Right renal cortex interstitium (tissue), 3 donors: ENCODE measurements at places on chromosomes 12 and 14.

- DNase-seq, result no peak
These were observed 65.9 kb upstream of the FBRSL1 start for GRCh38 chr12:132423820-132424645.

DNA sequence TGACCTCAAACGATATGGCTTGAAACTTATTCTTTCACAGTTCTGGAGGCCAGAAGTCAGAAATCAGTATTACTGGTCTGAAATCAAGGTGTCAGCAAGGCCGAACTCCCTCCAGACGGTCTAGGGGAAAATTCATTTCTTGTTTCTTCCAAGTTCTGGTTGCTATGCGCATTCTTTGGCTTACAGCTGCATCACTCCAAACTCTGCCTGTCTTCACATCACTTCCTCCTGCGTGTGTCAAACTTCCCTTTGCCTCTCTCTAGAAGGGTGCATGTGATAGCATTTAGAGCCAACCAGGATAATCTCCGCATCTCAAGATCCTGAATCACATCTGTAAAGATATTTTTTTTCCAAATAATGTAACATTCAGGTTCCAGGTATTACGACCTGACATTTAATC, 62.8 kb downstream of the DENND5B start:
- DNase-seq, result no peak

DNA sequence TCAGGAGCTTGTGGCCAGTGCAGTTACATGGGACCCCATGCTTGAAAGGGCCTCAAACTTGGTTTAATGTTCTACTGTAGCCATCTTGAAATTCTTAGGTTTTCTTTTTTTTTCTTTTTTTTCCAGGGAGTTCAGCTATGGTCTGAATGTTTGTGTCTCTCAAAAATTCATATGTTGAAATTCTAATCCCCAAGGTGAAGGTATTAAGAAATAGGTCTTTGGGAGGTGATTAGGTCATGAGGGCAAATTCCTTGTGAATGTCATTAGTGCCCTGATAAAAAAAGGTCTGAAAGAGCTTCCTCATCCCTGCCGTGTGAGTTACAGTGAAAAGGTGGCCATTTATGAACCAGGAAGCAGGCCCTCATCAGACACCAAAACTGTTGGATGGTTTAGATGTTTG, 324.1 kb downstream of the C12orf75 start:
- DNase-seq, result no peak

- no peak for DNase-seq
These were observed 6.8 kb downstream of the CPNE6 start for GRCh38 chr14:24078146-24078545.

DNA sequence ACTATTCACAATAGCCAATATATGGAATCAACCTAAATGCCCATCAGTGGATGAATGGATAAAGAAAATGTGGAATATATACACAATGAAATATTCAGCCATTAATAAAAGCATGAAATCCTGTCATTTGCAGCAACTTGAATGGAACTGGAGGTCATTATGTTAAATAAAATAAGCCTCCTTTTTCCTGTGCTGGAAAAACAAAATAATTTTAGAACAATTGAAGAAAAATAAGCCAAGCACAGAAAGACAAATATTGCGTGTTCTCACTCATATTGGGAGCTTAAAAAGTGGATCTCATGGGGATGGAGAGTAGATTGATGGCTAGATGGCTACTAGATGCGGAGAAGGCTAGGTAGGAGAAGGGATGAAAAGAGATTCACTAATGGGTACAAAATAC, 6.3 kb upstream of the BTG1 start:
- DNase-seq, result no peak

DNA sequence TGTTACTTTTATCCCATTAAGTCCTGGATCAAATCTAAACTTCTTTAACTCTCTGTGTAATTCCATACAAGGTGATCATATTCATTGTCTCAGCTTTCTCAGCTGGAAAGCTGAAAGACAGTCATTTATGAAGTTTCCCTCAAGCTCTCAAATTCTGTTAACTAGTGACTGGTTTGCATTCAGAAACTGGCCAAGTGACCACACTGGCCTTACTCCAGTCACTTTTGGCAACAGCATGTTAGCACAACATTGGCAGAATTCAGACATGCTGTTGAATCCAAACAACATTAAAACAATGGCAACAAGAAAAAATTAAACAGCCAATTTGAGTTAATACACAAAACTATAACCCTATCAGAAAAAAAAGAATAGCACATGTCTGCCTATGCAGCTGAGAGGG, 343.3 kb downstream of the MDGA2 start:
- no peak for DNase-seq

GRCh38 chr14:30375296-30375892, 183.6 kb upstream of the G2E3 start:
- DNase-seq, result no peak

DNA sequence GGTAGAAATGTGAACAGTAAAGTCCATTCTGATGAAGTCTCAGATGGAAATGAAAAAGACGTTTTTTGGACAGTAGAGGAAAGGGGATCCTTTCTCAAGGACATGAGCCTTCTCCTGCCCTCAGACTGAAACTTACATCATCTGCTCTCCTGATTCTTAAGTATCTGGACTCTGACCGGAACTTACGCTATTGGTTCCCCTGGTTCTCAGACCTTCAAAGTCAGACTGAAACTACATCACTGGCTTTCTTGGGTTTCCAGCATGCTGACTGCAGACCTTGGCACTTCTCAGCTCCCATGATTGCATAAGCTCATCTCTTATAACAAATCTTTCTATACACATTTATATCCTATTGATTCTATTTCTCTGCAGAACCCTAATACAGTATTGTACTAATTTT, 291.0 kb downstream of the SNAPC1 start:
- DNase-seq, result no peak

- DNase-seq, result no peak
These were observed 291.5 kb downstream of the RPS29 start for GRCh38 chr14:49294621-49295148.

GRCh38 chr12:112419297-112420133, 768 bp downstream of the PTPN11 start:
- DNase-seq, result peak; percentile 38

GRCh38 chr12:43329375-43329774, 222.6 kb downstream of the ADAMTS20 start:
- DNase-seq, result no peak

DNA sequence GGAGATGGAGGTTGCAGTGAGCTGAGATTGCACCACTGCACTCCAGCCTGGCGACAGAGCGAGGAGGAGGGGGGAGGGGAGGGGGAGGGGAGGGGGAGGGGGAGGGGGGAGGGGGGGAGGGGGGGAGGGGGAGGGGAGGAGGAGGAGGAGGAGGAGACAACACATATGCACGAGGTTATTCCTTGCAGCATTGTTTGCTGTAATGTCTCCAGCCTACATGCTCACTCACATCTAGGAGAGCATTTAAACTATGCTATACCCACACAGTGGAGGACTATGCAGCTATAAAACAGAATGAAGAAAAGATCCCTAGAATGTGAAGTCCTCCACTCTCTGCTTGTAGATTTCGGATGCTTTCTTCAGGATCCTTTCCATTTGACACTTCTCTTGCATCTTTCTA, 3.5 kb upstream of the HIGD1C start:
- no peak for DNase-seq

DNA sequence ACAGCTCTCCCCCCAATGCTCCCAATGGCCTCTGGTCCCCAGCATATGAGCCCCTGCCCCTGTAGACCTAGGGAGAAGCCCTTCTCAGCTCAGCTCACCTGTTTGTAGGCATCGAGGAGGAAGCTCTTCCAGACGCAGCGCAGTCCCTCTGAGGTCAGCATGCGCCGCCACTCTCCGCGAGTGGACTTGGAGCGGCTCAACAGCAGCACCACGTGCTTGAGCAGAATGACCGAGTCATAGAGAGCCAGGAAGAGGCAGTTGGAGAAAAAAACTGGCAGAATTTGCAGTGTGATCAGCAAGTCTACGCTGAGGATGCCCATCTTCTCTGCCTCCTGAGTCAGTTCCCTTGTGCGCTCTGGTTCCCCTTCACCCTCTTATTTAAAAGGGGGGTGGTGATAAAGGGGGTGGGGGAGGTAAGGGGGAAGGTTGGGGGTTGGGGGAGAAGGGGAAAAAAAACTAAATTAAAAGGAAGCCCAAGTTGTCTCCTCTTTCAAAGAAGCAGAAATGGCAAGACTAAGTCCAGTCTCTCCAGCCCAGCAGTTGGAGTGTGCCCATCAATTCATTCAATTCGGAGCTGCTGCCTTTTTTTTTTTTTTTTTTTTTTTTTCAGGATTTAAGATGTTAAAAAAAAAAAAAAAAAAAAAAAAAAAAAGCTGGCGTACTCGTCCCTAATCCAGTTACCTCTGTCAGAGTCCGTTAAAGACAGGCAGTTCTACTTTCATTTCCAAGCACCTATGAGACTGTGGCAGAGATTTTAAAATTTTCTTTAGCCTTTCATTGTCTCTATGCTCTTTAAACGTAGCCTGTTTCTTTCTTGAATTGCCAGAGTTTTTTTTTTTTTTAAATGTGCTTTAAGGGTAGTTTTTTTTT, at the start of gene DIO2:
TSS of gene DIO2 (minus strand) at position 352 of the 870 bp plus-strand sequence. CDS start at position 320, 32 bp downstream.
- DNase-seq, result no peak

GRCh38 chr14:43480976-43481375, 1026.1 kb downstream of the FSCB start:
- DNase-seq, result no peak

DNA sequence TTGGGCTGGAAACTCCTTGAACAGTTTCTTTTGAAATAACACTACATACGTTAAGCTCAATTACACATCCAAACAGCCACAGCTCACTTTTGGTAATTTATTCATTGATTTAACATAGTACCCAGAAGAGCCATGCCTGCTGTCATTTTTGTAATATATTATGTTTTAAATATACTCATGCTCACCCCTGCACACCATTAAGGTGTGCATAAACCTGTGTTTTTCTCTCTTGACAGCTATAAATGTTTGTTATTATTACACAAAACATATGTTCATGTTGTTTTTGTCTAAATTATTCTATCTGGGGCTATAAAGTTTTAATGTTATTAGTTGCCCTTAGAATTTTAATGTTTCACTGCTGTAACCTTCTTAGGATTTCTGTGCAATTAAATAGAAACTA, 296.1 kb downstream of the AKAP6 start:
- DNase-seq, result no peak

DNA sequence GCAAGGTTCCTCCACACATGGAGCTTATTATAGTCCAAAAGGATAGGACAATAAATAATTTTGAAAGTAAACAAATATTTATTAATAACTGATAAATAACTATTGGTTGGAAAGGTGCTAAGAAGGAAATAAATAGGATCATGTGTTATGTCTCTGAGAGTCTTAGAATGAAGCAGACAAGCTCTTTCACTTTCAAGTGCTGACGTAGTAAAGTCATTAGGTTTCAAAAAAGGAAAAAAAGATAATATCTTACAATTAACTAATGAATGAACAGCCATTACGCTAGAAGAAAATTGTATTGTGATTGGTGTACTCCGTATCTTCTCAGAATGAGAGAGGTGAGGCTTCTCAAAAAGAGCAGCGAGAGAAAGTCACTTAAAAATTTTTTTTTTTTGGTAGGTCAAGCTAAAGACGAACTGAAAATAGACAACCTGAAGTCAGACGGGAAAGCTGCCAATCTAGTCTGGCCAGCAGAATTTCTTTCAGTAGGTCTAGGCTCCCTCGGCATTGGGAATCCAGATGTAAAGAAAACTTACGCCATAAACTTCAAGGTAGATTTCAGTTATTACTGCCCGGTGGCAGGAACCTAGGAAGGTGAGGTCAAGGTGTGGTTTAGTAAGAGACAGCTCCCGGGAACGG, 583 bp upstream of the LEMD3 start:
- DNase-seq, result no peak

DNA sequence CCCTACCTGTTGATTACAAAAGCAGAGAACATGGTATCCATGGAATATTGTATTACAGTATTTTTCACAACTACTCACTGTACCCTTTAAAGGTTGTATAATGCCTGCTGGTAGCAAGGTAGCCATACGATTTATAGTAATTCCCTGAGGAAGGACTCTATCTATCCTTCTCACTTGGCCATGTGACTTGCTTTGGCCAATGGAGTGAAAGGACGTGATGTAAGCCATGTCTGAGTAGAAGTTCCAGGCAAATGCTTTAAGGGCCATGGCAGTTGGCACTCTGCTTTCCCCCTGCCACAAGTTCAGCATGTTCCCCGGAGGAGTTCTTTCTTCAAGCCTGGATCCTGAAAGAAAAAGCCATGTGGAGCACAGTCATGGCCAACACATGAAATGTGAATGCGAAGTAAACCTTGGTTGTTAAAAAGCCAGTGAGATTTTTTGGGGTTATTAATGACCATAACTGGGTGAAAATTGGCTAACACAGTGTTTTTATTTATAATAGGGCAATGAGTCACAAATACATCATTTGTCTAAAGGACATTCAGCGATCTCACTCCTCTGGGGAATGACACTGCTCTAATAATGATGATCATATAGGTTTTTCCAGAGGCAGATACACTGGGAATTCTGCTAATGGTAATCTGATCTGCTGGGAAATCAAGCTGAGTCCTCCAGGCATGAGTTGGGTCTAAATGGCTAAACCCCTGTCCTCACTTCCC, 67.4 kb upstream of the SLC38A2 start:
- DNase-seq, result no peak

- no peak for DNase-seq
These were observed 63.8 kb upstream of the SSTR1 start for GRCh38 chr14:38143659-38144505.

DNA sequence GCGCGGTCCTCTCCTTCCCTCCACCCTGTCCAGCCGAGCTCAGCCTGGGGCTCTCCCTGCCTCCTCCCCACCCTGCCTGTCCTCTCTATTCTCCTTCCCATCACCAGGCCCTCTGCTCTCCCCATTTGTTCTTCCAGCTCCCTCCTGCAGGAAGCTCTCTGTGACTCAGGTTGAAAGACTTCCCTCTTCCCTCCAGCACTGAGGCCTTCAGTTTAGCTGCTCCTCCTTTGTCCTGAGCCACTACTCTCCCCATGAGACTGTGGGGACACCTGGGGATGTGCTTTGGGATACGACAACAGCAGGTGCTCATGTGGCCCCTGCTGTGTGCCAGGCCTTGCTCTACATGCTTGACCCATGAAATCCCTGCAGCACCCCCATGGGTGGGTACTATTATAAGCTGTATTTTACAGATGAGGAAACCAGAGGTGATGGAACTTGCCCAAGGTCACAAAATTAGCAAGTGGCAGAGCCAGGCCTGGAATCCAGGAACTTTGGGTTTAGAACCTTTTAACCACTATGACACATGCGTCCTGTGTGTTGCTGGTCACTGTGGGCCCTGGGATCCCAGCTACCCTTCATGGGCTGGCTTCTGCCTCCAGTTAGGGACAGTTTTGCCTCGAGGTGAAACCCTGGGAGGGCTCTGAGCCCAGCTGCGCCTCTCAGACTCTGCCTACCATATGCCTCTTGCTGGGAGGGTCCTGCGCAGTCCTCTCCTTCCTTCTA, 5.5 kb downstream of the KRT80 start:
- DNase-seq, result no peak

- no peak for DNase-seq
These were observed 96.8 kb upstream of the PKP2 start for GRCh38 chr12:32993404-32993803.
